Suprapubic skin (tissue), 4 donors: ENCODE measurements at places on chromosomes 2 and 18.
A peak's percentile ranks its signal among the peaks of the same experiment; 100 is the strongest.

DNA sequence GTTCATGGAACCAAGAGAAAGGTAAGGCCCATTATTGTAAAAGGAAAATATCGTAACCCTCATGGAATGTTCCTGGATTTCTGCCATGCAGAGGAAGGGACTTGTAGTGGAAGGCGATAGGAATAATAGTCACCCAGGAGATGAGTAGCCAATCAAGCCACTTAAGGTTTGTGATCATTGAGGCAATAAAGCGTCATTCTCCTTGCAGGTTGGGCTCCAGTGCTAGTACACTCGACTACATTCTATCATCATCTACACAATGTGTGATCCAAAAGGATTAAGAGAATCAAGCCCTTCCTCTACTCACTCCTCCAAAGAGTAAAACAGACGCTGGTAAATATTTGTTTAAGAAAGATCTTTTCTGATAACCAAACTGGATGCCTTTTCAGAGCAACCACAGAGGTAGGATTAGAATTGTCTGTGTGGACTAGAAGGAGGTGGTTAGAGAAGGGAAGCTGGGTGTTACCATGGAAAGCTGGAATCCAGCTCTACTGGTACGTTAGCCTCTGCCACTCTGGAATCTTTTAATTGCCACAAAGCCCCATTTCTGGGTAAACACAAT is 245.7 kb downstream of the IKZF2 start:
- H3K27me3 ChIP-seq = no peaks in the 10 kb centered on the region
- H3K4me3 ChIP-seq = no peak overlapping the region
- DNase-seq = no peak
- H3K36me3 ChIP-seq = no peaks in the 10 kb centered on the region
- peaks cover 3% of the 10 kb centered on the region for H3K4me1 ChIP-seq
- H3K27ac ChIP-seq = no peak overlapping the region

DNA sequence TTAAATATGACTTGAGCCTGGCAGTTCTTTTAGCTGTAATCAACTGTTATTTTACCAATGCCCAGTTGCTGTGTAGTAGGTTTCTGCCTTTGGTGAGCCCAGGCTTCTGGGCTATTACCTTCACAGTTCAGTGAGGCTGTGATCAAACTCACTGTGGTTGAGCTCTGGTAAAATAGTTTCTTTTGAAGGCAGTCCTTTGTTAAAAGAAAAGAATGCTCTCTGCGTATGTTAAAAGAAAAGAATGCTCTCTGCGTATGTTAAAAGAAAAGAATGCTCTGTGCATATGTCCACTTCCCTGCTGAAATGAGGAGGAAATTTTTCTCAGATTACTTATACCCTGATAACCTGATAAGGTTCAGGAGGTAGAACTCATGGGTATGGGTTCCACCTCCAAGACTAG is 244.3 kb downstream of the RNF144A start:
- H3K36me3 ChIP-seq = no peaks in the 10 kb centered on the region
- no peak overlapping the region for H3K27ac ChIP-seq
- H3K4me1 ChIP-seq = no peaks in the 10 kb centered on the region
- H3K4me3 ChIP-seq = no peak overlapping the region
- DNase-seq = no peak

DNA sequence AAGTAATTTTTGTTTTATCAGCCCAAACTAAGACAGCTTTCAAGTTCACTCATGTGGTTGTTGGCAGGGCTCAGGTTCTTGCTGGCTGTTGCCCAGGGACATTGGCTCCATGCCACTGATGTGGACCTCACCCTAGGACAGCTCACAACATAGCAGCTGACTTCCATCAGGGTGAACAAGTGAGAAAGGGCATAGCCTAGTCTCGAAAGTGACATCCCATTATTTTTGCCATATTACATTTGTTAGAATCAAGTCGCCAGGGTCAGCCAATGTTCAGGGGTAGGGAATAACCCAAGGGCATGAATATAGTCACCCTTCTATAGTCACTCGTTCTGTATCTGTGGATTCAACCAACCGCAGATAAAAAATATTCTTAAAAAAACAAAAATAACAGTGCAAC is 10.7 kb upstream of the CWC22 start:
- H3K27ac ChIP-seq = peak overlapping the region; percentile 69
- no peaks in the 10 kb centered on the region for H3K27me3 ChIP-seq
- peak; percentile 73 for DNase-seq
- H3K4me3 ChIP-seq = no peak overlapping the region
- H3K4me1 ChIP-seq = peaks cover 15% of the 10 kb centered on the region

DNA sequence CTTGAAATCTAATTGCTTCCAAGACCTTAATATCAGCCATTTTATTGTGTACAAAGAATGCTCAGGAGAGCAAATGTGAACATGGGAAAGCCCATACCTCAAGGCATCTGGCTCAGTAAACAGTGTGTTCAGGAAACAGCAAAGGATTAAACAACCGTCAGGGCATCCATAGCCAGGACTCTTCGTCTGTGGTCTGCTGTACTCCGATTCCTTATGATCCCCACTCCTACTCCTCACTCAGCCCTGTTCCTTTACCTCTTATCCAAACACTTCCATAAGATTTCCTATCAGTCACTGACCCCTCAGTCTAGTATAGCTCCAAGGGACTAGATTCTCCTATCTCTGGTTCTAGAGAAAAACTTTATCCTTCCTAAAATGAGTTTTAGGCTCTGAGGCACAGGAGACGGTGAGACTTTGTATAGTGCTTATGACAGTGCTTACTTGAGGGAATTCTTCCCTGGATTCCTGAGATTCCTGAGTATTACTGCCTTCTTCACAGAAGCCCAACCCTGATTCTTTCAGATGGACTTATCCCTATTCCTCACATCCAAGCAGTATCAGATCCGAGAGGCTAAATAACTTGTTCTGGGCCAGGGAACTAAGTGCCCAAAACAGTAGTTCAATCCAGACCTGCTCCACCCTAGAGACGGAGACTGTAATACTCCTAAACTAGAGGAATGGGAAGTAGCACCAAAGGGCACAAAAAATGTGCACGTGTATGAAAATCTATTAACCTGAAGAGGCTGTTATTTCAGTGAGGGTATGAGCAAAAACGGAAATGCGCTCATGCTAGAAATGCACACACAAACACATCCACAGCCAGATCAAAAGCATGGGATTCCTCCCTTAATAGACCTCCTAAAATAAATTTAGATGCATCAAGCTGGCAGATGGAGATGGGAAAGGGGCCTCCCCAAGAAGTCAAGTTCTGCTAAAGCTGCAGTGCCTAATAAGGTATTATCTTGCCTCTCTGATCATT is 42.1 kb upstream of the SIGLEC15 start:
- no peak overlapping the region for H3K4me3 ChIP-seq
- H3K27me3 ChIP-seq = no peaks in the 10 kb centered on the region
- no peak for DNase-seq

DNA sequence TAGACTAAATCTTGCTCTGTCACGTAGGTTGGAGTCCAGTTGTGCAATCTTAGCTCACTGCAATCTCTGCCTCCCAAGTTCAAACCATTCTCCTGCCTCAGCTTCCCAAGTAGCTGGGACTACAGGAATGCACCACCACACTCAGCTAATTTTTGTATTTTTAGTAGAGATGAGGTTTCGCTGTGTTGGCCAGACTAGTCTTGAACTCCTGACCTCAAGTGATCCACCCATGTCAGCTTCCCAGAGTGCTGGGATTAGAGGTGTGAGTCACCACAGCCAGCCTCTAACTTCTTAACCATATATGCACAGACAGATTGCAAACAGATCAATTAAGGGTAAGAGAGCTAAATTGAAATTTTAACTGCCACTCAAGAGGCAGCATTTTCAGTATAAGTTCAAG is 22.1 kb upstream of the CNGA3 start:
- H3K4me3 ChIP-seq = no peak overlapping the region
- no peak for DNase-seq
- H3K27ac ChIP-seq = no peak overlapping the region
- H3K27me3 ChIP-seq = no peaks in the 10 kb centered on the region
- no peaks in the 10 kb centered on the region for H3K4me1 ChIP-seq
